ENCODE measurements at places on chromosomes 16 and 17. TPM values are rescaled to one million over a fixed set of nuclear protein-coding genes. Genes with fewer than 3 reads are reported as not detected.
A peak's percentile ranks its signal among the peaks of the same experiment; 100 is the strongest.

Gene TRIM72
- 0.07 TPM for total RNA-seq

Gene PHB1
- total RNA-seq, result 761 TPM

Gene PMFBP1
- total RNA-seq, result 5.6 TPM

Gene MSLN
- total RNA-seq, result 0.36 TPM

Gene CACNG5
- total RNA-seq, result not detected

Gene HOXB9
- 4.5 TPM for total RNA-seq

Gene SAMD14
- total RNA-seq, result 2.2 TPM

Gene TBX6
- 1.6 TPM for total RNA-seq

Gene PROCA1
- 4.1 TPM for total RNA-seq

Gene CSH2
- not detected for total RNA-seq

Gene KRT9
- total RNA-seq, result not detected

Gene TBC1D28
- not detected for total RNA-seq

Gene TMEM101
- 43.5 TPM for total RNA-seq

Gene KRTAP4-9
- not detected for total RNA-seq

DNA sequence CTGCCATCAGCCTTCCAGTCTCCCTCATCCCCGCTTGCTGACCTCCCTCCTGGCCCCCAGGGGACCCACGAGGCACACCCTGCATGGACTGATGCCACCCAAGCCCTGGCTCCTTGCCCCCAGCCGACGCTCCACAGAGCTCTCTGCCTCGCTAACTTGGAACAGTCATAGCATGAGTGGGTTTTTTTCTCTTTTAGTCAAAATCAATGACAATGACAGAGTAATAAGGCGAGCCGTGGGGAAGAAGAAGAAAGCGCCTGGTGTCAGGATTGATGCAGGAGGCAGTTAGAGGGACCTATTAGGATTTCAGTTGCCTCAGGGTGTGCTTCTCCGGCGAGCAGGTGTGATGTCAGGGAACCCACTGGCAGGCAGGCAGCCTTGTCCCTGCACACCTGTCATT, 176.3 kb upstream of the TNRC6C start:
- no peak for DNase-seq

GRCh38 chr17:74870512-74870911, 2.3 kb downstream of the FDXR start:
- no peak for DNase-seq

GRCh38 chr17:600576-601243, 113.9 kb downstream of the VPS53 start:
- DNase-seq, result no peak

DNA sequence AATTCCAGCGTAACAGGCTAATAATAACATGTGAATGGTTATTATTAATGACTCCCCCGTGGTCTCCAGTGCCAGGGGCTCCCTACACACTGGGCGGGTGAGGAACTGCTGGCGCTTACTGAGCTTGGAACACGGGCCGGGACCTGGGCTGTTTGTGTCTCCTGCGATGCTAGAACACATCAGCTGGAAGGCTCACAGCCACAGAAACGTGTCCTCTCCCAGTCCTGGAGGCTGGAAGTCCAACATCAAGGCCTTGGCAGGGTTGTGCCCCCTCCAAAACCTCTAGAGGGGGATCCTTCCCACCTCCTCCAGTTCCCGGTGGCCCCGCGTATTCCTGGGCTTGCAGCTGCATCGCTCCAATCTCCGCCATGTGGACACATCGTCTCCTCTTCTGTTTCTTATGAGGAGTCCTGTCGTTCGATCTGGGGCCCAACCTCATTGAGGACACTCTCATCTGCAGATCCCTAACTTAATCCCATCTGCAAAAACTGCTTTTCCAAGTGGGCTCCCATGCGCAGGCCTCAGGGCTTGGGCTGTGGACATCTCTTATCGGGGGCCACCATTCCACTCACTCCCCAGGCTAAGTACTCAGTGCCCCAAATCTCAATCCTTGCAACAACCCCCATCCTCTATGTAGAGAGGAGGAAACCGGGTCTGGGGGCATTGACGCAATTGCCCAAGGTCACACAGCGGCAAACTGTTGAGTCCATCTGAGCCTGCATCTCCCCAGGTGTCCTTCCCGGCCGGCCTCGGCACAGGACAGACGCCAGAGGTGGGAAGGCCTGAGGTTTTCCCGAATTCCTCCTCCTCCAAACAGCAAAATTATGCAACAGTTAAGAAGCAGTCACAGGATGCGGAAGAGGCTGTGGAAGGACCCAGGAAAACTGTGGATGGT, 193.9 kb downstream of the IRF8 start:
- DNase-seq, result peak; percentile 26

DNA sequence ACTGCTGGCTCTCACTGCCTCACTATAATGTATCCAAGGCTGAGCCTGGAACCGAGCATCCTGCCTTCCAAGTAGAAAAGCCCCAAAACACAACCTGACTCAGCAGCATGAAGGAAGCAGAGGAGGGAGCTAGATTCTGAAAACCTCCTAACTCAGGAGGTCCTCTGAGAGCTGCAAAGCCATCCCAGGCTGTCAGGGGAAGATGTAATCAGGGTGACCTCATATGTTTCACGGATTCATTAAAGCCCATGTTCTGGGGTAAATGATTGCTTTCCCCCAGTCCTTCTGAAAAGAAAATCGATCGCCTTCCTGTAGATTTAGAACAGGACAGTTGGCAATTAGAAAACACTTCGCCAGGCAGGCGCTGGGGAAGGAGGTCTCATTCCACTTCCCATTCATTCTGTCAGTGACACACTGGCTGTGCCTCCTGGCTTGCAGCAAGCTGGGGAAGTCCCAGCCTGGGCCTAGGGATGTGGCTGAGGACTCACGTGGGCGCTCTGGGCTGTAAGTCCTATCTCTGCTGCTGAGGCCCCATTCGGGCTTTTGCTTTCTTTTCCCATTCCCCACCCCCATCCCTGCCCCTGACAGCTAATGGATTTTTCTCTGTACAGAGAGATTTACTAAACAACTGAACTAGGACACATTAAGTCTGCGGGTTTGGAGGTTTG, 75.7 kb upstream of the TMEM132E start:
- DNase-seq, result no peak

DNA sequence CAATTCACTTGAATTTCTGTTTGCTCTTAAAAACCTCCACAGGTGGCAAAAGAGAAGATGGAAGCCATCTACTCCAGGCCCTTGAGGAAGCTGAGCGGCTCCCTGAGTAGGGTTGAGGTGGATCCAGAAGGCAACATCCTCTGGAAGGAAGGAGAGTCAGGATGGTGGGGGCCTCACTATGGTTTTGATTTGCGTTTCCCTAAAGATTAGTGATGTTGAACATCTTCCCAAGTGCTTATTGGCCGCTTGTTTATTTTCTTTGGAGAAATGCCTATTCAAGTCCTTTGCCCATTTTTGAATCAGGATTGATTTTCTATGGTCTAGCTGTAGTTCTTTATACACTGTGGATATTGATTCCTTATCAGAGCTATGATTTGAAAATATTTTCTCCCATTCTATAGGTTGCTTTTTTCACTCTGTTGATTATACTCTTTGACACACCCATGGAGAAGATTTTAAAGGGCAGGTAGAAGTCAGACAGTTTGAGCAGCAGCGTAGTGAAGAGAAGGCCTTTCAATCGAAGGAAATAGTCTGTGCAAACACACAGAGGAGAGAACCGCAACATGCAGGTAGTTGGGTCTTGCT, 58.6 kb downstream of the WSB1 start:
- DNase-seq, result no peak

DNA sequence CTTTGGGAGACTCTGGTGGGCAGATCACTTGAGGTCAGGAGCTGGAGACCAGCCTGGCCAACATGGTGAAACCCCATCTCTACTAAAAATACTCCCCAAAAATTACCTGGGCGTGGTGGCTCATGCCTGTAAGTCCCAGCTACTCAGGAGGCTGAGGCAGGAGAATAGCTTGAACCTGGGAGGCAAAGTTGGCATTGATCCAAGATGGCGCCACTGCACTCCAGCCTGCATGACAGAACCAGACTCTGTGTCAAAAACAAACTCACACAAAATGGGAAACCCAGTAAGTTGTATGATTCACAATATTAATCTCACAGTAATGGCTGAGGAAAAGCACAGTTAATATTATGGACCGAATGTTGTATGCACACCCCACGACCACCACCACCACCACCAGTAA, 24.3 kb downstream of the WSB1 start:
- no peak for DNase-seq

GRCh38 chr17:75181608-75182318, 996 bp downstream of the SUMO2 start:
- peak; percentile 29 for DNase-seq

DNA sequence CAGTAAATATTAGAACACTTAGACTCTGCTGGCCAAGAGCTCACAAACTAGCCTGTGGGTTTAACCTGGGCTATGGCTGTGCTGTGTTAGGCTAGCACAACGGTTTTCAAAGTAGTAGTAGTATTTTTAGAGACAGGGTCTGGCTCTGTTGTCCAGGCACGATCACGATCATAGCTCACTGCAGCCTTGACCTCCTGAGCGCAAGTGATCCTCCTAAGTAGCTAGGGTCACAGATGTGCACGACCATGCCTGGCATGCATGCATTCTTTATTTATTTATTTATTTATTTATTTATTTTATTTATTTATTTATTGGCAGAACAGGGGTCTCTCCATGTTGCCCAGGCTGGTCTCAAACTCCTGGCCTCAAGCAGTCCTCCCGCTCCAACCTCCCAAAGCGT, 10.3 kb downstream of the MRPL27 start:
- peak; percentile 35 for DNase-seq

GRCh38 chr16:68382296-68382718, 66.0 kb downstream of the SMPD3 start:
- no peak for DNase-seq

- peak; percentile 46 for DNase-seq
These were observed 179.3 kb upstream of the CIBAR2 start for GRCh38 chr16:85291302-85292148.

DNA sequence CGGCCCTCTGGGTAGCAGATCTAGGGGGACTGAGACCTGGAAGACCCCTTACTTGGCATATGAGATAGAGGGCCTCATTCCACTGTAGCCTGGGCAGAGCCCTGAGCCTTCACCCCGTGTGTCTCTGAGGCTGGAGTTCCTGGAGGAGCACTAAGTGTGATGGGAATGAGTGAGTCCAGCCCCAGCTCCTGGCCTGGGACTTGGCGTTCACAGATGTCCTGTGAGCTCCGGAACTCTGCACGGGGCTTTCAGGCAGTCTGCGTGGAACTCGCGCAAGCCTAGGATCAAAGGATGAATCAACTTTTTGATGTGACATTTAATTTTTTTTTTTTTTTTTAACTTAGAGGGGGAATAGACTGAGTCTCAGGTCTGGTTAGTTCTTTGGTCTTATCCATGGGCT, 1.8 kb downstream of the NKD1 start:
- no peak for DNase-seq

- no peak for DNase-seq
These were observed 260.9 kb downstream of the PHKB start for GRCh38 chr16:47722046-47722445.

GRCh38 chr16:56041556-56042140, 149.6 kb upstream of the GNAO1 start:
- DNase-seq, result peak; percentile 84

DNA sequence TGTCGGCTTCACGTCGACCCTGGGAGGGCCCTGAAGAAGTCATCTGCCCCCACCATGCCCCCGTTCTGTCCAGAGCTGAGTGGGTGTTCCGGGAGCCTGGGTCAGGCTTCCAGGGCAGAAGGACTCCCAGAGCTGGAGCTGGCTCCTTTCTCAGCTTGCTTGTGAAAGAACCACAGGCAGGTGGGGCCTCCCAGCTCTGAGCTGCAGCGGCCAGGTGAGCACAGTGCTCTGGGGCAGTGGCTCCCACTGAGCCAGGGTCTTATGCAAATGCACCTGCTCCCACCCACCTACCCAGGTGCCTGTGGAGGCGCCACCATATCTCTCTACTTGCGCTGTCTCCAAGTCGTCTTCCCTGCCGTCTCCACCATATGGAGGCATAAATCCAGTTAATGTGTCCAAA, 140.0 kb upstream of the RPL38 start:
- DNase-seq, result no peak

DNA sequence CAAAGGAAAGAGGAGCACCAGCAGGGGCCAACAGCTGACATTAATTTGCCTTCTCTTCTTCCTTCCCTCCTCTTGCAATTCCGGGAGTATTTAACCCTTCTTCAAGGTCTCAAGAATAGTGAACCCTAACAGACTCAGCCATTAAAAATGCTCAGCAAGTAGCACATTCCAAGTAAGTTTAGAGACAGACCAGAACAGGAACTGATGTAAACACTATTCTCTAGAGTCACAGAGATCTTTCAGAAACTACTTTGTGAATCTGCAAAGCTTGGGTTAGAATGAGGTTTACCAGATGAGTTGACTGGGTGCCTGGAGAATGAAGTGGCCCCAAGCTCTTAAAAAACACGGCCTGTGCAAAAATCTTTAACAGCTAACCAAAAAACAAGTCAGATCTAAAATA, 50.9 kb downstream of the TEX2 start:
- DNase-seq, result no peak

DNA sequence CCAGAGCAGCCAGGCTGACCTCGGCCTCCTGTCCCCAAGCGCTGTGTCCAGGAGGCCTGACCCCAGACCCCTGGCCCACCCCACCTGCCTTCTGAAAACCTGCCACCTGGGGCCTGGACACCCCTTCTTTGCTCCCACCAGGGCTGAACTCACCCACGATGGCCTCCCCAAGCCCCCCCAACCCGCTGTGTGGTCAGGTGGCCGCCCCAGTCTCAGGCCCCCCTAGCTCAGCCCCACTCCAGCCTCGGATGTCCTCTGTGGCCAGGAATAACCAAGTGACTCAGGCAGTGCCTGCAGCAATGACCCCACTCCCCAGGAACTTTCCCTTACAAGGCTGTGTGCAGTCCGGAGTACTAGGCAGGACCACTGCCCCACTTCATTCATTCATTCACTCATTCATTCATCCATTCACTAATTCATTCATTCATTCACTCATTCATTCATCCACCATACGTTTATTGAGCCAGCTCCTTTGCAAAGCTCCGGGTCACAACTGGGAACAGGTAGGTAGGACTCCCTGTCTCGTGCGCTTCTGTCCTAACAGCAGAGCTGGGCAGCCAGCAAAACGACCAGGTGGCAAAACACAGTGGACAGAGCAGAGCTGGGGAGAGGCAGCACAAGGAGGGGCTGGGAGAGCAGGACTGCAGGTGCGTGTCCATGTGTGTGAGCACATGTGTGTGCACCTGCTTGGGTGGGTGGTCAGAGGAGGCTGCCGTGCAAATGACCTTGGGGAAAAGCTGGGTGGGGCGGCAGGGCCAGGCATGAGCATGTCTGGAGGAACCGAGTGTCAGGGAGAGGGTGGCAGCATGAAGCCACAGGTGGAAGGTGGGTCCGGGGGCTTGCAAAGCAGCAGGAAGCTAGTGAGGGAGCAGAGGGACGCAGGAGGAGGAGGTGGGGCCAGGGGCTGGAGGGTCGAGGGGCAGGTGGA, 75.8 kb upstream of the CBX4 start:
- DNase-seq, result peak; percentile 62

GRCh38 chr17:82281502-82282238, 8.2 kb upstream of the CSNK1D start:
- DNase-seq, result no peak

- DNase-seq, result no peak
These were observed 44.5 kb upstream of the TOX3 start for GRCh38 chr16:52591471-52591870.
